ENCODE measurements at places on chromosomes 4 and X.

GRCh38 chrX:40095583-40096394 is 2.0 kb downstream of the BCOR start:
- DNase-seq: peak; percentile 49

DNA sequence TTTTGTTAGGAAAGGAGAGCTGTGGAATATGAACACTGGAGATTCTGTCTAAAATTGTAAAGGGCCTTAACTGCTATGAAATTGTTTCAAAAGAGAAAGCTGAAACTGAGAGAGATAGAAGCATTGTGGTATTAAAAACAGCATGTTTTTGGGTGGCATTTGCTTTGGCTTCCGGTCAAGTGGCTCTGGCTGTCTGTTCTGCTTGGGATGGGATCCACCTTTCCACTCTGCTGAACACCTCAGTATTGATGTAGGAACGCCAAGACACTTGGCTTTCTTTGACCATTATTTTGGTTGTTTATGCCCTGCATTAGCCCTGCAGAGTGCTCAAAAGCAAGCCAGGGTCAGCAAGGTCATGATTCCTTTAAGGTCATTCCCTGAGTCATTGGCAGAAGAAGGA is 199.7 kb downstream of the SLC4A4 start:
- DNase-seq: no peak

- no peak for DNase-seq
These were observed 60.5 kb upstream of the ADAMTS3 start for GRCh38 chr4:72629540-72629939.

GRCh38 chr4:8591626-8592365 is 769 bp upstream of the CPZ start:
- no peak for DNase-seq

- no peak for DNase-seq
These were observed 26.5 kb upstream of the NEIL3 start for GRCh38 chr4:177283167-177283566.

GRCh38 chrX:13094828-13095341 is 50.5 kb upstream of the FAM9C start:
- DNase-seq: no peak

DNA sequence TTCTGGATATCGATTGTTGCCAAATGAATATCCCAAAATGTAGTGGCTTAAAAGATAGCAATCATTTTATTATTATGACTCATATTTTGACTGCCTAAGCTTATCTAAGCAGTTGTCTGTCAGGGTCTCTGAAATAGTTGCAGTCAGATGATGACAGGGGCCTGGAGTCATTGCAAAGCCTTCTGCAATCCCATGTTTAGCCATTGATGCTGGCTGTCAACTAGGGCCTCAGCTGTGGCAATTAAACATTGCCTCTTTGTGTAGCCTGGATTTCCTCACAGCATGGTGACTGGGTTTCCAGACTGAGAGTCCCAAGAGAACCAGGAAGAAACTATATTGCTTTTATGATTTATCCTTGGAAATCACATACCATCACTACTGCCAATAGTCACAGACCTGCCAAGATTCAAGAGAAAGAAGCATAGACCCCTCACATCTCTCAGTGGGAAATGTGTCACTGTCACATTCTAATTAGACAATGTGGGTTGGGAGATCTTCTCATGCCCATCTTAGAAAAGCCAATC is 227.3 kb upstream of the NOCT start:
- DNase-seq: no peak

- DNase-seq: no peak
These were observed 857.4 kb downstream of the FAT4 start for GRCh38 chr4:126172126-126172525.

DNA sequence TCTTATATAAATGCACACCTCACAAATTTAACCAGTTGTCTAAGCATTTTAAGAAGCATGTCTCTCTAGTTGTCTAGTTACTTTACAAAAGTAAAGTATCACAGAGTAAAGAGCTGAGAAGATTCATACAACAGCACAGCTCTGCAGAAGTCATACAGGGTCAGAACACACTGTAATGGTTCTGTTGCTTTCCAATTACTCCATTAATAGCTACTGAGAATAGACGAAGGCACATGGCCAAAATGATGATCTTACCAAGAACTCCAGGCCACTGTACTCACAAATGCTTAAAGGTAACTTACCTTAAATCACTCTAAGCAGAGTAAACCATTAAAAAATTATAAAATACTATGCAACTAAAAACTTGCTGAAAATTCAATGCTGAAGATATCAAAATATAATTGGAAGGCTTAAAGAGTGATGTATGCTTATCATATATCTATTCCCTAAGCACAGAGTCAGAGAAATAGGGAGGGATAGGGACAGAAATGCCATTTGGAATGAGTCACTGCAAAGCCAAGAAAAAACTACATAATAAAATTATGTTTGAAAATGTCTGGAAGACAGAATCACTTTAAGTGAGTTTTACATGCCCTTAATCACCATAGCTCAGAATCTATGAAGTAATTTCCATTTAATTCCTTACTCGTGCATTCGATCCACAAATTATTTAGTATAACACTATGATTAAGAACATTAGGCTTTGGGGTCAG is 71.0 kb downstream of the DDX60L start:
- no peak for DNase-seq
